NCI-H226 (cell line): ENCODE measurements at places on chromosomes 2 and 18.

- no peak for DNase-seq
These were observed 319.0 kb upstream of the CXCR4 start for GRCh38 chr2:136436936-136437335.

- no peak for DNase-seq
These were observed 84.1 kb upstream of the GALNT13 start for GRCh38 chr2:153787612-153788011.

DNA sequence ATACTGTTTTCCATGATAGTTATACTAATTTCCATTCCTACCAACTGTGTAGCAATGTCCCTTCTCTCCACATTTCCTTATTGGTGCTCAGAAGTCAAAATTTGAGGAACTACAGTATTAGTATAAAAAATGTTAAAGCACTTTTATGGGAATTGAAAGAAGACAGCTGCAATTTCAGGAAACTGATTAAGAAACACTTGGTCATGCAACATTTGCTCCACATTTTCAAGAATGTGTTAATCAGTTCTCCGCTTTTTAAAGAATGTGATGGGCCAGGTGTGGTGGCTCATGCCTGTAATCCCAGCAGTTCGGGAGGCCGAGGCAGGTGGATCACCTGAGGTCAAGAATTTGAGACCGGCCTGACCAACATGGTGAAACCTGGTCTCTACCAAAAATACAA lies 33.6 kb upstream of the MGAT4A start:
- DNase-seq = no peak

GRCh38 chr2:225425284-225425683 lies 25.8 kb downstream of the NYAP2 start:
- DNase-seq = no peak

- DNase-seq = no peak
These were observed 1702.6 kb upstream of the LRRTM1 start for GRCh38 chr2:82007071-82007664.

GRCh38 chr2:200477667-200478131 lies 32.2 kb downstream of the KCTD18 start:
- DNase-seq = no peak

GRCh38 chr18:47917923-47918610 lies 12.4 kb downstream of the SMAD2 start:
- no peak for DNase-seq

DNA sequence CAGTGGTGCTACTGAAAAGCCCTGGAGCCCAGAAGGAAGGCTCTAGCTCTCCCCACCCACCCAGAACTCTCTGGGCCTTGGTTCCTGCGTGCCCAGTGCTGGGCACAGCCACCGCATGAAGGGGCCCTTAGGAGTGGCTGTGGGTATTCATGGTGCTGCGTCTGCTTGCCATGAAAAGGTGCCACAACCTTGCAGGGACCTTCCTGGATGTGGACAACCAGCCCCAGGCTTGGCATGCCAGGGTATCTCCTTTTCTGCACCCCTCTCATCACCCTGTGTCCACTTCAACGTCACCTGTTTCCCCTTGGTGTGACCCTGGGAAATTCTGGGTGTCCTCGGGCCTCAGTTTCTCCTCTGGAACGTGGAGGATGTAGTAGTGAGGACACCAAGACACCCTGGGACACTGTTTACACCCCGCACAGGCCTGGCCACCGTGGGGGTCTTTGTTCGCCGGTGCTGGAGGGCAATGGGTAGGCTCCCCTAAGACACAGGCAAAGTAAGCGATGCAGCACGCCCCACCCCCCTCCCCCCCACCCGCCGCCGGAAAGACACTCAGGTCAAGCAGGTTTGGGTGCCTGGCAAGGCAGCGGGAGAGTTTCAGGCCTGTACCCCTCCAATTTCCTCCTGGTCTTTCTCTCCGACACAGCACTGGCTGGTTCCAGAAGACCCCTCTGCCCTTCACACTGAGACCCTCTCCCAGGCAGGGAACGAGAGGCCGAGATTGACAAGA lies 34.8 kb upstream of the TAF1B start:
- no peak for DNase-seq

GRCh38 chr2:170587922-170588321 lies 127.2 kb upstream of the SP5 start:
- DNase-seq = no peak

- DNase-seq = no peak
These were observed 1256.2 kb upstream of the CRIM1 start for GRCh38 chr2:35099342-35099741.

DNA sequence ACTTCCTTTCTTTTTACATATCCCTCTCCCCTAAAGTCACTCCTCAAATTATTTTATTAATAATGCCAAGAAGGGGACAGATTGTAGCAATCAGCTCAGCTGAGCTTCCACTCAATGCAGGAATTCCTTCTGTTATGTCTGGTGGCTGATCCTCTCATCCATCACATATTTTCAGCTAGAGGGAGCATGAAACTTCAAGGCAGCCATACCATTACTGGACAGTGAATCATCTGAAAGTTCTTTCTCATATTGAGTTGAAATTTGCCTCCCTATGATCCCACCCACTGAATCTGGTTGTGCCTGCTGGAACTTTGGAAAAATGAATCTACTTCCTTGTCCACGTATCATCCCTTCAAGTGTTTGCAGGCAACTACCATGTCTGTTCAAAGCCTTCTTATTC lies 11.2 kb downstream of the ZNF385B start:
- DNase-seq = peak; percentile 43

GRCh38 chr2:210798180-210798579 lies 241.8 kb downstream of the CPS1 start:
- no peak for DNase-seq

DNA sequence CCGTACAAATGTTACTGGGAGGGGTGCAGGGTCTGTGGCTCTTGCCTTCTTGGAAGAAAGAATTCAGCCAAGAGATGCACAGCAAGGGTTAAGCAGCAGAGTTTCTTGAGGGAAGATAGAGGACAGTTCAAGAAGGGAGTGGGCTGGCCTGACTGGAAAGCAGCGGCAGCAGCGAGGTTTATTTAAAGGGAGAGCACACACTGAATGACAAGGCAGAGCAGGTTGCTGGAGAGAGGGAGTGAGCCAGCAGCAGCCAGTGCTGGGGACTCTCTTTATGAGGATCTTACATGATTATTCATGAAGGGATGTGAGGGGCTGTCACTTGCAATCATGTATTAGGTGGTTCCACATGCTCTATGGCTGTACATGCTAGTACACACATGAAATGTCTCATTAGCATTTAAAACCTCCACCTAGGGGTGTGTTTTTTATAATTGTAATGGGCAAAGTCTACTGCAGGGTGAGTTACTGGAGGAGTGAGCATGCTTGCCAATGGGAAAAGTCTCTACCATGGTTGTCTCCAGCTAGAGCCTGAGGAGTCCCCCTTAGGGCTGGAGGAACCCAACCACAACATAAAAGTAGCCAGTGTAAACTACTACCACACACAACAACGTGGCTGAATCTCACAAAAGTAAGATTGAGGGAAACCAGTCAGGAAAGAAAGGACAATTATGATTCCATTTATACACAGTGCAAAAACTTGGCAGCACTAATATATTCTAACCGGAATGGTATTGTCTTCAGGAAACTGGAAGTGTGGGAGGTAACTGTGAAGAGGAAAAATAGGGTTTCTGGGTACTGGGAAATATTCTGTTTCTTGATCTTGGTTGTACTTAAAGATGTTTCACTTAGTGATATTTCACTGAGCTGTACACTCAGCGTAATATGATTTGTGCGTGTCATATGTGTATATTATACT lies 87.6 kb upstream of the FAM110C start:
- DNase-seq = no peak

DNA sequence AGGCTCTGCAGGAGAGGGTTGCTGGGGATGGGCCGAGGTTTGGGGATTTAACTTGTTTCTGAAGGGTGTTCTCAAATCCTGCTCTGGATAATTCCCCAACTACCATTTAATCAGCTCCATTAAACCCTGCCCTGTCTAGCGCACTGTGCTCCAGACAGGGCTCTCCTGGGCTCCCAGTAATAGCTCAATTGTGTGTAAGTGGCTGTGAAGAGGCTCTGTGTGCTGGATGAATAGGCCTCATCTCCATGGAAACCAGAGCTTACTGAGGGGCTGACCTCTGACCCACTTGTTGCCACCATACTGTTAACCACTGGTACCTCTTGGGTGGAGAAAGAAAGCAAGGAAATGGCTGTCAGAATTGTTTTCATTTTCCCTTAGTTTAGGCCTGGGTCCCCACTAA lies 92.9 kb downstream of the TGOLN2 start:
- DNase-seq = no peak
